ENCODE measurements at places on chromosomes 1 and 21. TPM values are rescaled to one million over a fixed set of nuclear protein-coding genes. Genes with fewer than 3 reads are reported as not detected.

The GUCA2A gene
- not detected for total RNA-seq

The AADACL3 gene
- not detected for total RNA-seq

The OR2T6 gene
- not detected for total RNA-seq

The KCNE2 gene
- not detected for total RNA-seq

The KRTAP19-3 gene
- total RNA-seq: not detected

The USH2A gene
- total RNA-seq: not detected

The RORC gene
- total RNA-seq: 39.5 TPM

The S100A8 gene
- not detected for total RNA-seq

The JMJD4 gene
- 19.9 TPM for total RNA-seq

The MCOLN3 gene
- 0.43 TPM for total RNA-seq

The C21orf58 gene
- 24.3 TPM for total RNA-seq

The KRTAP20-2 gene
- not detected for total RNA-seq

The PEAR1 gene
- not detected for total RNA-seq

The STUM gene
- not detected for total RNA-seq

The FDPS gene
- 319 TPM for total RNA-seq

The SLC37A1 gene
- total RNA-seq: 17.7 TPM

The FCRL5 gene
- not detected for total RNA-seq

The ACKR1 gene
- total RNA-seq: not detected

The DNAJC28 gene
- total RNA-seq: 0.54 TPM

The TBX19 gene
- 6.1 TPM for total RNA-seq

The SLC9C2 gene
- total RNA-seq: not detected

The TMEM269 gene
- total RNA-seq: 2.8 TPM

The ATP1A2 gene
- total RNA-seq: not detected

The OLIG2 gene
- total RNA-seq: not detected

Data from activated T-helper 17 cell treated with anti-CD3 and anti-CD28 coated beads, Interleukin-2, amount 50 U/mL, for 72 hours (primary cell).